ENCODE measurements at places on chromosomes 2 and 18.

- DNase-seq = no peak
Observed at GRCh38 chr2:25053041-25053440, 11.2 kb downstream of the EFR3B start.

- no peak for DNase-seq
Observed at GRCh38 chr18:42756214-42756613, 359.3 kb downstream of the RIT2 start.

GRCh38 chr2:11042841-11043240 is 112.4 kb upstream of the SLC66A3 start:
- DNase-seq = no peak

GRCh38 chr2:54741250-54741649 is 17.8 kb downstream of the EML6 start:
- DNase-seq = no peak

DNA sequence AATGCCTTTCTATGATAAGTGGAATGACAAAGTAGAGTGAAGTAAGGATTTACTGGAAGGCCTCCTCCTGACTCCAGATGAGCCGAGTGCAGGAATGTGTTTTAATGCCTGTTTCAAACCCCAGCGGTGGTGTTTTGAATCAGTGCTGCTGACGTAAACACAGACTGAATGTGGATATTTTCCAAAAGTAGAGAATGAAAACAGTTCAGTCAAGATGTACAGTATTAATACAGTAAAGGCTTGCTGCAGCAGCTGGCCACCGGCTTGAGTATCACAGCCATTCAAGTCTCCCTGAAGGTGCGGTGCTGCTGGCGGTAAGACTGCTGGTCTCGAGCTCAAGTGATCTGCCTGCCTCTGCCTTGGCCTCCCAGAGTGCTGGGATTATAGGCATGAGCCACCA is 46.7 kb downstream of the ARHGAP28 start:
- DNase-seq = no peak

GRCh38 chr2:239666855-239667376 is 266.1 kb upstream of the HDAC4 start:
- DNase-seq = no peak

DNA sequence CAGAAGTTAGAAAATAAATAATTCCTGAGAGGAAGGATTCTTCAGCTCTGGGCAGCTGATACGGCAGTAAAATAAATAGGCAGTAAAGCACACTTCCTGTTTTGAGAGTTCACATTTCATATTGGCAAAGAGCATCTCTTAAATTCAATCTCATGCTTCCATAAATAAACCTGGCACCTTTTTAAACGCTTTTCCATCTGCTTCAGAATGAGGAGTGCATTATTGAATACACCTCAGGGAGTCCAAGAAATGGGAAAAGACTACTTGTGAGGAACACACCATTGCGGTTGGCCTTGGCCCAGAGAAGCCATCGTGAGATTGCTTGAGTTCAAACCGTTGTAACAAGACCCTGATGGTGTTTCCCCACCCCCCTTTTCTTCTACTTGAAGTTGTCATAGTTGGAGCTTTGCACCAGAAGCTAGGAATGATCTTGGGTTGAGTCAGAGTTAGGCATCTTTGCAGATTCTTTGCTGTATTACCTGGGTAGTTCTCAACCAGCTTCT is 123.9 kb downstream of the RDH14 start:
- DNase-seq = no peak

DNA sequence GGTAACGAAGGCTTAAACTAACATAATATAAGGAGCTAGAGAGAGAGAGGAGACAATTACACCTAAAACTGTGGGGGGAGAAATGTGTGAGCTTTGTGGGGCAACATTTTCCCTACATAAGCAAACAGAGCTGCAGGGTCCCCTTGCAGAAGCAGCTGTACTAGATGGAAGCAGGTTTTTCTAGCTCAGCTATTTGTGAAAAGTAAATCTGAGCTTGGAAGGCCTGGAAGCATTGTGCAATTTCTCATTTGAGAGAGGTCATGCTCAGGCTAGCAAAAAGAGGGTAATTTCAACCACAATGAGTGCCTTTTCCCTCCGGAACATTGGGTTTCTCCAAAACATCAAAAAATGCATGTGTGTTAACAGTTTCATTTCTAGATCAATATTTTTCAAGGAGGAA is 130.0 kb downstream of the ARL4C start:
- DNase-seq = no peak

- no peak for DNase-seq
Observed at GRCh38 chr2:143248631-143249030, 119.4 kb downstream of the ARHGAP15 start.

DNA sequence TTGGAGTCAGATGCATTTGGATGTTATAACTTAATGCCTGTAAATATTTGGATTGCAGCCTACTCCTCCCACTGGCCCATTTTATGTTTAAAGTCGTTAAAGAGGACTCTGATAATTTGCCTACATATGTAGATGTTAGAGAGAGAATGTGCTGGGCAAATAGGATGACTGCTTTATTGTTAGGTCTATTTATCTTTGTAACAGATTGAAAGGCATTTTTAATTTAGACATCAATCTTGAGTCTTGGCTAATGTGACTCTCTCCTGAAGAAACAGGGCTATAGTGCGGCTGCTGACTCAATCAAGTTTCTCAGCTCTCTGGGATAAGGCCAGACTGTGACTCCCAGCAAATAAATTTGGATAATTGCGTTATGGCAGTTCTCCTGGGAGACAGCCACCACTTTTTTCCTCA is 1101.4 kb downstream of the CBLN2 start:
- no peak for DNase-seq

GRCh38 chr2:202069170-202070067 is 3.6 kb upstream of the KIAA2012 start:
- no peak for DNase-seq

DNA sequence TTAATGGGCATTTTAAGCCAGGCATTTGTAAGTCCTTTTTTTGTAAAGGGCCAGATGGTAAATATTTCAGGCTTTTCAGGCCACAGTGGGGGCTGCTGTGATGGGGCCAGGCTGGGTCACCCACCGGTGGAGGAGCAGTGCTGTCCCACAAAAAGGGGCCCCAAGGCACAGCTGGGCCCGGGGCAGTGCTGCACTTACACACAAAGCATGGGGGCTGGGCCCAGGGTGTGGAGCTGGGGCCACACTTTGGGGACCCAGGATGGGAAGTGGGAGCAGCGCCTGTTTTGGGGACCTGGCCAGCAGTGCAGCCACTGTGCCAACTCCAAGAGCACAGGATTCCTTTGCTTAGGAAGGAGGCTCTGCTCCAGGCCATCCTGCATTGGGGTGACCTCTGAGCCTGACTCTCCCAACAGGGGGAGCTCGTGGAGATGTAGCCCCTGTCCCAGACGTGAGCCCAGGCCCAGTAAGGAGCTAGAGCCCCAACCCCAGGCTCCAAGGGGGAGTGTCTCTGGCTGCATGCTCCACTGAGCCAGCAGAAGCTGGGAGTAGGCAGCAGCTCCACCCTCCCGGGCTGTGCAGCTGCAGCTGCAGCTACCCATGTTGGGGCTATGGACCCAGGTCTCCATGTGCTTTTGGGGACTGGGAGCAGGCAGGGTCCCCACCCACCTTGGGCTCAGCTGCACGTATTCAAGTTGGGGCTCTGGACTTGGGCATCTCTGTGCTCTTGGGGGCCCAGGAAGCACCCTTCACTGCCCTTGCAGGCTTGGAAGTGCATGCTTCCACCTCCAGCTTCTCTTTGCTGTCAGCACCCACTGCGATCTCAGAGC is 1036.5 kb upstream of the CNTNAP5 start:
- DNase-seq = no peak

GRCh38 chr2:166464187-166464586 is 29.9 kb downstream of the SCN7A start:
- no peak for DNase-seq

DNA sequence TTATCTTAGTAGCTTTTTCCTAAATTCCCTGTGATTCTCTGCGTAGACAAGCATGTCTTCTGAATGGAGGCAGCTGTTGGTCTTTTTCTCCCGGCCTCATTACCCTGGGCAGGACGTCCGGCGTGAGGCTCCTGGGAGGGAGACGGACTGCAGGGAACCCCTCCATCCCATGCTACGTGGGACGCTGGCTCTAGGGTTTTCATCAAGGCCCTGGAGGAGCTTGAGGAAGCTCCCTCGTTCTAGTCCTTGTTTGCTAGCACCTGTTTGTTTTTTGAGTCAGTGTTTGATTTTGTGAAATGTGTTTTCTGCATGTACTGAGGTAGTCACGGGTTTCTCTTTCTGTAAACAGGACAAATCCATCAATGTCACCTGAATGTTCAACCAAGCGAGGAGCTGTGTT is 99.3 kb upstream of the TMEM18 start:
- DNase-seq = no peak

GRCh38 chr2:152134488-152135280 is 35.8 kb upstream of the CACNB4 start:
- DNase-seq = no peak

DNA sequence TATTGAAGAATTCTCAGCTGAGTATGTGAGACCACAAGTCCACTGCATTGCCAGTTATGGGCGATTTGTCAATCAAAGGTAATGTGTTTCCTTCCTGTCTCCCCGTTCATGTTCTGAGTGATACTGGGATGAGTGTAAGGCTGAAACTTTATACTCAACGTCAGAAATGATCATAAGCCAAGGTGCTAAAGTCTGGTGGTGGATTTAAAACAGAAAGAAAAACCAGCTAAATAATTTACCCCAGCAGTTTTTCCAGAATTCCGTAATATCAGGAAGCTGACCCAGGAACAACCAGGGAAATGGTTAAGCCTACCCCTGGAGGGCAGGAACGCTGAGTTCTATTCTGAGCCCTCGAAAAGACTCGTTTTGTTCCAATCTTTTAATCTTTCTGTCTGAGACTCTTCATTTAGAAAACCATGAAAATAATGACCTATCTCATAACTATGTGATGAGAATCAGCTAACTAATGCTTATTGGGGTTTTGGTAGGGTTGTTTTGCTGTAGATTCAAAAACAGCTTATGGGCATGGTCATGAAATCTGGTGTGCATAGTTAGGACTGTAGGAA is 149.6 kb downstream of the LAMA3 start:
- DNase-seq = no peak

DNA sequence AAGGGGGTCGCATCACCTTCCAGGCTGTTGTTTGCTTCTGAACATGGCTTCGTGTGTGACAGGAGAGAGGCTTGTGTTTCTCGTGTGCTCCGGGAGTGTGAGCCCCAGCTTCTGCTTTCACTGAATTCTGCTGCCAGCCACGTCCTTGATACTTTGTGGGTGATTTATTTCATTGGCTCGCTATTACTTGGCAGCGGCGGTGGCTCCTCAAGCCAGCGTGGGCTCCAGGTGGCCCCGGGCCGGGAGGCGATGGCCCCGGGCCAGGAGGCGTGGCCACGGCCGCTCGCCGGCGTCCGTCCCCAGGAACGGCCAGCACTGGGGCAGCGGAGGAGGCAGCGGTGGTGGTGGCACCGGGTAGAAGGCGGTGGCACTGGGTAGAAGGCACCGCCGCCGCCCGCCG is 63.1 kb downstream of the NAPG start:
- DNase-seq = no peak

- DNase-seq = no peak
Observed at GRCh38 chr18:76357585-76358260, 137.3 kb downstream of the ZNF516 start.

DNA sequence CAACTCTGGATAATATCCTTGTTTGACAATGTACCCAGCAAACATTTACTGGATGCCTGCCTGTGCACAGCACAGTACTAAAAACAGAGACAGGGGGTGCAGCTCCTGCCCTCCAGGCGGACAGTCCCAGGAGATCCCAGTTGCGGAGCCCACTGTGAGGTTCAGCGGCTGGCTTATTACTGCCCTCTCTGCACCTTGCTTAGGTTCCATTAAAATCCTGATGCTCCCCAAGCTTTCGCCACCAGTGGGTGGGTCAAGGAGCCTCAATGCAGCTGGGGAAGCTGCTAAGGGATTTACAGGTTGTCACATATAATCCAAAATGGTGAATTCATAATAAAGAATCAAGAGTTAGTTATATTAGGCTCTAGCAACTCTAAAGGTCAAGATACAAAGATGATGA is 38.3 kb downstream of the CRACDL start:
- DNase-seq = no peak

- DNase-seq = no peak
Observed at GRCh38 chr2:138107288-138107687, 143.0 kb downstream of the HNMT start.

DNA sequence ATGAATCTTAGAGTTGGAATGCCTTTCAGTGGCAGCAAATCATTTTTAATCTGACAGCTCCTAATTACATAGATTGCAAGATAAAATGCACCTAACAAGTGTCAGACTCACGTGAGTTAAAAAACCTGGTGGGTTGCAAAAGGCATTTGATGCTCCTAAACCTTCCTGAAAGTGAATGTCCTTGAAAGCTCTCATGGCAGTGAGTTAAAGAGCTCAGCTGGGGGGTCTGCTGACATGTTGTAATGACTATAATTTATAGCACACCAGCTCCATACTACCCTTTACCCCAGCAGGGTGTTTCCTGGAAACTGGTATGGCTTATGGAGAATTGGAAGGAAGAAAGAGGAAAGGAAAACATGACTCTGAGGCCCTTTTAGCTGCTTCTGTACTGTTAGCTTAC is 91.9 kb upstream of the CAVIN2 start:
- DNase-seq = no peak

GRCh38 chr2:88545118-88545517 is 82.1 kb downstream of the EIF2AK3 start:
- no peak for DNase-seq

- no peak for DNase-seq
Observed at GRCh38 chr2:61371027-61371426, 99.9 kb downstream of the USP34 start.

DNA sequence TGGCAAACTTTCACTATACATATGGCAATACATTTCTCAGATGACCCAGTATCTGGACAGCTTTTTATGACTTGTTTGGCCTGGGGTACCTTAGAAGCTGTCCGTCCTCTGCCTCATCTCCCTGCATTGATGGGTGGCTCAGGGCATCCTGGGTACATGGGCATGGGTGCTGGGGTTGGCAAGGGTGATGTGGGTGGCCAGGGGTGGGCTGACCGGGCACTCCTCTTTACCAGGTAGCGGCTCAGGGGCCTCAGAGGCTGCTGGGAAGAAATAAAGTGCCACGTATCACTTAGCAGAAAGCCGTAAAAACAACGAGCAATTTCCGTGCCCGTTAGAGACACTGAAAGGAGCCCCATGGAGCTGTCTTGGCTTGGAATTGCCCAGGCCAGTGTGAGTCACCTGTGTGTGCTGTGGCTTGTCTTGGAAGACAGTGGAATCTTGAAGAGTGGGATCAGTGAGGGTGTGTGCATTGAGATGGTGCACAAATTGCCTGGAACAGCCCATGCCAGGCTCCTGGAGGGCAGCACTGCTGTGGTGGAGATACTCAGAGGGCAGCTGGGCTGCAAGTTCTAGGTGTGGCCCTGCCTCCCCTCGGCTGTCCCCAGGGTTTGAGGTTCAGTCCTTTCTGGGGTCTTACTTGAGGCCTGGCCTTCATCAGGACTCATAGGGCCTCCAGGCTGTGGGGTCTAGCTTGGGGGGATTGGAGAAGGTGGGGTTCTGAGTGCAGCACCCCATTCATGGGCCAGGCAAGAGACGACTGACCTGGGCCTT is 88.8 kb downstream of the FHOD3 start:
- no peak for DNase-seq

Measured in stimulated activated CD4-positive, alpha-beta T cell treated with anti-CD3 and anti-CD28 coated beads, Interleukin-15, amount 100 ng/mL, for 1 hour (primary cell).